ENCODE measurements at places on chromosomes 5 and 9. TPM values are rescaled to one million over a fixed set of nuclear protein-coding genes. Genes with fewer than 3 reads are reported as not detected.

The TSSK1B gene
- 0.10 TPM for total RNA-seq

The PLK2 gene
- total RNA-seq, result 282 TPM

The PCDHGB4 gene
- total RNA-seq, result 6.1 TPM

DNA sequence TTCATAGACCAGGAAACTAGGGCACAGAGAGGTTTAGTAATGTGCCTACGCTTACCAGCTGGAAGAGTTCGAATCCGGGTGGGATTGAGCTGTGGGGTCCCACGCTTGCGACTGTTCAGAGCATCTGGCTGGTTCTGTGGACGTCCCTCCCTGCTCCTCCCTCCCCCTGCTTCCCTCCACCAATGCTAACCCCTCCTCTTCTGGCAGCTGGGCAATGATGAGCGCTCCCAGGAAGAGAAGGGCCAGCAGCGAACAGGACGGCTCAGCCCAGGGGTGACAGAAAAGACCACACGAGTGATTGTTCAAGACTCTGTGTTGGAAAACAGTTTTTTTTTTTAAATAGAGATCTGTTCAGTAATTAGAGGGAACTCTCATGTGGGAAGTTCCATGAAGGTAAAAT is 6.9 kb downstream of the FAM163B start:
- no peak for DNase-seq

DNA sequence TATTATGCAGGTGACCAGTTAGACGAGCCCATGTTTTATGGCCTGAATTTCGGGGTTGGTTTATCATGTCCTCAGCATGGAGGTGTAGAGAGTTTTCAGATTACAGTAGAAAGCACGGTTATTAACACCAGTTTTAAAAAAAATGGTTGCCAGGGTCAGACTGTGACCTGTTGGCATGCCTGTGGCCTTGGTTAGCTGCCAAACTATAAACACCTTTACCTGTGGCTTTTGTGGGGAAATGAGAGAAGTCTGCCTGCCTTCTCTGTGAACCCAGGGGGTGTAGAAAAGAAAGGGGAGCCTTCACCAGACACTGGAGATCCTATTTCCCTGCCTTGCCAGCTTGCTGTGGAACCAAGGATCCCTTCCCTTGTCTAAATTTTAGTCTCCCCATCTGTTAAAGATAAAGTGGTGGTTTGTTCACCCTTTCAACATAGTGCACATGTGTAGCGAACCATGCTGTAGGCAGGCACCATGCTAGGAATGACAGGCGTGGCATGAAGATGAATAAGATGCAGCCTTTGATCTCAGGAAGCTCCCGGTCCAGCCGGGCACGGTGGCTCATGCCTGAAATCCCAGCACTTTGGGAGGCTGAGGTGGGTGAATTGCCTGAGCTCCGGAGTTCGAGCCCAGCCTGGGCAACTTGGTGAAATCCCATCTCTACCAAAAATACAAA is 6.1 kb upstream of the PHF19 start:
- DNase-seq, result no peak

DNA sequence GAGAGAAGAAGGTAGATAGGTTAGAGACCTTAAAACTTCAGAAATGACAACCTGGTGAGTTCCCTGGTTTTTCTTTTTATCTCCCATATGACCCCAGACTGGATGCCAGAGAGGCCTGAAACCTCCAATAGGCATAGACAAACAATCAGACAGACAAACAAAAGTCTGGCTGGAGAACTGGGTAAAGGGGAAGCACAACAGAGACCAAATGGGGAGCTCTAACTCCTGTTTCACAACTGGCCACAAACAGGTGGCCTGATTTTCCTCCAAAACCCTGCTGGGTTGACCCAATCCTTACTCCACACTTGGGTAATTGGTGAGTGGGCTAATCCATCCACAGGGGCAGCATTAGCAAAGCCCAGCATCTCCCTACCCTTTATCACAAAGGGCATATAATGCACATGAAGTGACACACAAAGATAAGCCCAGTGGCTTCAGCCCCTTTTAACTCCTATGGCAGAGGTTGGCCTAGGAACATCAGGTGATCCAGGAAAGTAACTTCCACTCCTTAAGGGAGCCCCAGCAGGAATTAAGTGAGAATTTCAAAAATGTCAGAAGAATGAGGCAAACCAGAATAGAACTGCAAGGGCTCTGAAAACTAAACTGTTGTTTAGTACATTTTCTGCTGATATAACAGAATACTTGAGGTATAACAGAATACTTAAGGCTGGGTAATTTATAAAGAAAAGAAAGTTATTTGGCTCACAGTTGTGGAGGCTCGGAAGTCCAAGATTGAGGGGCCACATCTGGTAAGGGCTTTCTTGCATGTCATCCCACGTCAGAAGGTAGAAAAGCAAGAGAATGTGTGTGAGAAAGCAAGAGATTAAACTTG is 60.9 kb upstream of the ROR2 start:
- no peak for DNase-seq

DNA sequence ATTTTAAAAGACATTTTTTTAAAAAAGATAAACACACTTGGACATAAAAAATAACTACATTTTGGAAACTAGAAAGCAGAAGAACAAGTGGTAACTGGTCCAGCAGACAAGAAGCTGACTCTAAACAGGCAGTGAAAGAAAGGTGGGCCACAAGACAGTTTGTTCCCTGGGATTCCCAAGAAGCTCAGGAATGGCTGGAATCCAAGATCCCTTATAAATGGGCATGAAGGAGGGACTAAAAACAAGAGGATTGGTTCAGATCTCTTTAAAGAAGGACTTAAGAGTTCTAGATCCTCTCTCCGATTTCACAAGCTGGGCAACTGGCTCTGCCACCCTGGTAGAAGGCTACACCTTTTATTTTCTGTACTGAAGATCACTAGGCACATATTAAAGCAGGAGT is 102.8 kb downstream of the ARL15 start:
- DNase-seq, result no peak

The DNAJC18 gene
- 6.6 TPM for total RNA-seq

The PRSS3 gene
- 6.9 TPM for total RNA-seq

DNA sequence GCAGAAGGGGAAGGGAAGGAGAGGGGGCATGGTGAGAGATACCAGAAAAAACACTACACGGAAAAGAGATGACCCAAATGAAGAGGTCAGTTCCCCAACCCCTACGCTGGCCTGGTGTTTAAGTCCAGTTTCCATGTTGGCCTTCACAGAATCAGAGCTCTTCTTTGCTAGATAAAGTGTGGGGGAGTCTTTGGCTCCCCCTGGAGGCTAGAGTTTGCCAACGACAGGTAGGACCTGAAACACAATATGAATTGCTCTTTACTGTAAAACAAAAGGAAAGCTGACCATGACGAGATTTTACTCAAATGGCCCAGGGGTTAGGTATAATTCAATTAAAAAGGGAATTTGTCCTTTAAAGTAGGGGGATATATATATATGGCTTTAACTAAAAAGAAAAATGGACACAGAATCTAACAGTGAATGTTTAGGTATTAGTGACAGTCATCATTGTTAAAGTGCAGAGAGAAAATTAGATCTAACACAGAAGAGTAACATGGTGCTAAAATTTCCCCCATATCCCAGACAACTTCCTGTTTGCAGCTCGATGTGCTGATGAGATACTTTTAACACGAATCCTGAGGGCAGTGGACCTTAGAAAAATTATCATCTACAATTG is 92.0 kb downstream of the SV2C start:
- no peak for DNase-seq

DNA sequence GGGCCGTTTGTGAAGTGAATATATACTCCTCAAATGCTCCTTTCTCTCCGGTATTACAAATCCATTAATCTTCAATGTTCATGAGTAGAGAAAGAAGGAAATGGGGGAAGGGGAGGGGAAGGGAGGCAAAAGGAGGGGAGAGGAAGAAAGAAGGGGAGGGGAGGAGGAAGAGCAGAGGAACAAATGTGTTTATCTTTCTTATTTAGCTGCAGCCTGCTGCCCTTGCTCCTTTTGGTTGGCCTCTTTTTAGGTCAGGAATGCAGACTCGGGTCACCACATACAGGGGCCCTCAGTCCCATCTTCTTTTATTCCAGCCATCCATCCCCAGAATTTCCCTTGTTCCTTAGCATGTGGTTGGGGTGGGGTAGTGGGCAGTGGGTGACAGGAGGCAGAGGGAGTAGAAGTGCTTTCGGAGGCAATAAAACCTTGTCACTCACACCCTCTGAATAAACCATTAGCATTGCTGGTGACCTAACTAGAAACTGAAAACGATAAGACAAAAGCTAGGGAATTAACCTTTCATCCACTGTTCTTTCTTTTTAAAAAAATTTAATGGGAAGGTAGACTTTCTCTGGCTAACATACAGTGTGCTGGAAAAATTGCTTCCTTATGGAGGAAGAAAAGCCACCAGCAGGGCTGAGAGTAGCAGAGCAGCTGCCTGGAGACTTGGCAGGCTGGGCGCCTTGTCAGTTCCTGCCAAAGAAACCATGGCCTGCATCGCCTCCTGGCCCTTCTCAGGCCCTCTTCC is 16.8 kb upstream of the PRLR start:
- DNase-seq, result no peak

- DNase-seq, result no peak
Measured at GRCh38 chr5:9928326-9928725, 298.2 kb upstream of the TAS2R1 start.

DNA sequence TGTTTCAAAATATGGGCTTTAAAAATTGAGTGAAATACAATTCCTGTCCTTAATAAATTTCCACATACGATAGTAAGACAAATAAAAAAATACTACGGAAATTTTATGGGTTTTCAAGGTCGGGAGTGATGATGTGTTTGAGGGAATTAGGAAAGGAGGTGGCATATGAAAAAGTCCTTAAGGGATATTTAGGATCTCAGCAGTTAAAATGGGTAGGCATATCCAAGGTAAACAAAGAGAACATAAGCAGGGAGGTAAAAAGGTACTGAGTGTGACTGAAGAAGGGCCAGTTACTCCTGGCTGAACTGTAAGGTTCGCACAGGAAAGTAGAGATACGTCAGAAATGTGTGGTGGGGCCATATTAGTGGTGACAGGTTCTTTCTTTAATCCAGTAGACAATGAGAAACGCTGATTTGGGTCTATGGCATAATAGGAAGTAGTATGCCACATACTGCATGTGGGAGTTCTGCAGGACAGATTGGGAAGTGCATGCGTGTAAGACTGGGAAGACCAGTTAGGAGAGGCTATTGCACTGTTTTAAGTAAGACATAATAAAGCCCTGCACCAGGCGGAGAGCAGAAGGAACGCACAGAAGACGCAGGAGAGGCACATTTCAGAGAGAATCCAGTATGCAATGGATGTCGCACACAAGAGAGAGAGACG is 937 bp upstream of the HMGCR start:
- DNase-seq, result peak; percentile 70

The SLC36A2 gene
- total RNA-seq, result 0.20 TPM

DNA sequence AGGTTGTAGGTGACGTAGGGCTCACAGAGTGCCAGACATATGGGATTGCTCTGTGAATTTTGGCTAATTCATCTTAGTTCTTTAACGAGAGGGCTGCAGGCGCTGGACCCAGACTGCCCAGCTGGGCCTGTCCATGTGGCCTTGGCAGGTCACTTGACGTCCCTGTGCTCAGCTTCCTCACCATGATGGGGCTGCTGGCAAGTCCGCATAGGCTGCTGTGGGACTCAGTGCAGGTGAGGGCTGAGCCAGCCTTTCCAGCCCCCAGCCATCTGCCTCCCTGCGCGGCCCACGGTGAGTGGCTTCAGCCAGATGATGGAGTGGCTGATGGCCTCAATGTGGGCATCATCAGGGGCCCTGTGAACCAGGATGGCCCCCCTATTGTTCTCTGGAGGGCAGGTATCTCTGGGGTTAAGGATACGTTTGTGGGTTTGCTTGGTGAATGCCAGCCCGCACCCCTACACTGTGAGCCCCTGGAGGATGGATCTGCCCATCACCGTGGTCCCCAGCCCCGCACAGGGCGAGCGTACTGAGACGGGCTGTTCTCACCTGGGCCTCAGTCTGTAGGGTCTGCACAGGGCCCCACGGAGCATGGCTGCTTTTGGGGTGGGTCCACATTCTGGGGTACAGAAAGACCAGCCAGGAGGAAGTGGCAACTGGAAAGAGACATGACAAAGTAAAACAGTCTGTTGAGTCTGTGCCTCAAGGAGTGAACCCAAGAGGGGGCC is 3.7 kb downstream of the CARD19 start:
- DNase-seq, result no peak

The DEPDC1B gene
- 6.7 TPM for total RNA-seq

GRCh38 chr9:111178331-111179055 is 140.2 kb upstream of the LPAR1 start:
- DNase-seq, result peak; percentile 75

DNA sequence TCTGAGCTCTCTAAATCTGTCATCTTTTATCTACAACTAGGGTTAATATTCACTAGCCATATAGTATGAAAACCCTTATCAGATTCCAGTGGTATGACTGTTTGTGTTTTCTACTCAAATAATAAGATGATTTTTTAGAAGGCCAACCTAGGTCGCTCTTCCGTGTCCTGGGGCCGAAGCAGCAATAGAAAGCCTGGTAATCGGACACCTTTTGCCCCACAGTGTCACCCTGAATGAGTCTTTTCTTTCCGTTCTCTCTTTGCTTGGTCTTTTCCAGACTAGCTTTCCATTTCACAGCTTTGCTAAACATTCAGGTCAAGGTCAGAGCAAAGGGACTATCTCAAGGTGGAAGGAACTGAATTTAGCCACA is 243.3 kb upstream of the ANKRD55 start:
- DNase-seq, result no peak

GRCh38 chr5:110561510-110561909 is 165.0 kb downstream of the TMEM232 start:
- no peak for DNase-seq

DNA sequence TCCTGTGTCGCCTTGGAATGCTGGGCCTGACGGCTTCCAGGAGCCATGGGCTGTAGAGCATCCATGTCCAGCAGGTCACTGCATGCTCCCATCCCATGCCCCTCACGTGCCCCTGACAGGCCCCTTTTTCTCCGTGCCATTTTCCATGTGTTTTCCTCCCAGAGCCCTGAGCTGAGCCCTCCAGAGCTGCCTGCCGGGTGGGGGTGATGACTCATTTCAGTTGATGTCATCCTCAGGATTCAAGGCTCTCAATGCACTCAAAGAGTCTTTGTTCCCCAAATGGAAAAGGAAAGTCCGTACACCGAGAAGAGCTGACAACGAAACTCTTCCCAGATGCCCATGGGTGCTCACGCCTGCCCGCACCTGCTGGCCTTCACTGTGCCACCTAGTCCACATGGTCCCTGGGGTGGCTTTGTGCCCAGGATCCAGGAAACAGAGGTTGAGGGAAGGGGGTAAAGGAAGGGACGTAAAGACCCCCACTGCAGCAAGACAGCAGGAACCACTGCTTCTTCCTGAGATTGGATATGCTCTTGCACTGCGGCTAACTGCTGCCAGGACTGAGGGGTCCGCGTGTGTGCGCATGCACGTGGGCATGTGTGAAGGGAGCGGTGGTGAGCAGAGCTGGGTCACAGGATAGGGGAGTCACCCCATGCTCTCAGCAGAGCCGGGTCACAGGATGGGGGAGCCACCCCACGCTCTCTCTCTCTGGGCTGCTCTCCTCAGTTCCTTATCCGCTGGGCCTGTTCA is 27.6 kb downstream of the COL15A1 start:
- peak; percentile 44 for DNase-seq

DNA sequence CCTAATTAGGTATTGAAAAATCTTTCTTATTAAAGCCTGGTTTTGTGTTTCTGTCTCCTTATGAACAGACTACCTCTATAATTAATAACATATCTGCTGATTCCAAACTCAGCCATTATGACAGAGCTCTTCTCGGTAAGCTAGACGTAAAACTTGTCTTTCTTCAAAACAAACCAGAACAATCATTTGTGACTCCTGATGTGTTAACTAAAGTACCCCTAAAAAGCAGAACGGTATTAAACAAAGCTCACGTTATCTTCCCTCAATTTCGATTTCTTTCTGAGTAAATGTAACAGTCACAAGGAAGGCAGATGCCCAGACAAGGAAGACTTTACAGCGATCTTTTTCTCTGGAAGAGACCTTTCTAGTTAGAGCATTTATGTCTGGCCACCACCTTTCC is 1.8 kb downstream of the SEMA5A start:
- DNase-seq, result peak; percentile 38

The LRRC19 gene
- not detected for total RNA-seq

The CRAT gene
- total RNA-seq, result 28.7 TPM

All from skin of body (tissue), 3 donors.